ENCODE measurements at places on chromosomes 11 and 22.

DNA sequence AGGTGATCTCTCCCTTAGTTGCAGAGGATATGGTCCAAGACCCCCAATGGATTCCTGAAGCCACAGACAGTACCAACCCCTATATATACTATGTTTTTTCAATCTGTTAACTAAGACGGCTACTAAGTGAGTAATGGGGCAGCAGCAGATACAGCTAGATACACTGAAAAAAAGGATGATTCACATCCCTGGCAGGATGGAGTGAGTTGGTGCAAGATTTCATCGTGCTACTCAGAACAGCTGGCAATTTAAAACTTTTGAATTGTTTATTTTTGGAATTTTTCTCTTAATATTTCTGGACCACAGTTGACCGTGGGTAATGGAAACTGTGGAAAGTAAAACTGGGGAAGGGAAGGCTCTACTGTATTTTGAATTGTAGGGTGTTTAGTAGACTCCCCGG, 17.0 kb upstream of the TMEM218 start:
- DNase-seq = no peak

DNA sequence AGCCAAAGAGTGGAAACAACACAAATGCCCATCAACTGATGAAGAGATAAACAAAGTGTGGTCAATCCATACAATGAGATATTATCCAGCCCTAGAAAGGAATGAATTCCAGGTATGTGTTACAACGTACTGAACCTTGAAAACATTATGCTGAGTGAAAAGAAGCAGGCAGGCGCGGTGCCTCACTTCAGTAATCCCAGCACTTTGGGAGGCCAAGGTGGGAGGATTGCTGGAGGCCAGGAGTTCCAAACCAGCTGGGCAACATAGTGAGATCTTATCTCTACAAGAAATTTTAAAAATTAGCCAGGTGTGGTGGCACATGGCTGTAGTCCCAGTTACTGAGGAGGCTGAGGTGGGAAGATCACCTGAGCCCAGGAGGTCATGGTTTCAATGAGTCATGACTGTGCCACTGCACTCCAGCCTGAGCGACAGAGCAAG, 24.6 kb upstream of the TESMIN start:
- DNase-seq = no peak

DNA sequence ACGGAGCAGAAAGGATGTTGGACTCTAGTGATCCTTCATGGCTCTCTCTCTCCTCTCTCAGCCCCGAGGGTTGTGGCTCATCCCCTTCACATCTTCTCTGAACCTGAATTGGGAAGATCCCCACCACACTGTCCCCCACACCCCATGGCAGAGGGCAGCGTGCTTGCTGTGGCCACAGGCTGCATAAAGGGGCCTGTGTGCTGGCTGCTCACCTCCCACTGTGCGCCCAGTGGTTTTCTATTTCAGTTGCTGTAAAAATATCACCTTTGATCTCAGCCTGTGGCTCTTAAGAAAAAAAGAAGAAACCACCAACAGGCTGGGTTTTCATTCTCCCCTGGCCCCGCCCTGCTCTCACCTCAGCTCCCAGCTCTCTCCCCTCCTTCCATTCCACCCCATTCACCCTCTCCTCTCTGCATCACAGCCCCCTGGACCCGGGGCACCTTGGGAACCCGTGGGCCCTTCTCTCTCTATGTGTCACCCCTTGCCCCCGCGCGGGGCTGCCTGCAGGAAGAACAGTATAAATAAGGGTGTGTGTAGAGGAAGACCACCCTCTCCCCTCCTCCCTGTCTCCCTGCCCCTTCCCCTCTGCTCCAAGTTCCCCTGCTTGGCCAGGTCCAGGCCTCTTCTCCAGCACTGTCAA, 25.8 kb upstream of the WNT11 start:
- no peak for DNase-seq

DNA sequence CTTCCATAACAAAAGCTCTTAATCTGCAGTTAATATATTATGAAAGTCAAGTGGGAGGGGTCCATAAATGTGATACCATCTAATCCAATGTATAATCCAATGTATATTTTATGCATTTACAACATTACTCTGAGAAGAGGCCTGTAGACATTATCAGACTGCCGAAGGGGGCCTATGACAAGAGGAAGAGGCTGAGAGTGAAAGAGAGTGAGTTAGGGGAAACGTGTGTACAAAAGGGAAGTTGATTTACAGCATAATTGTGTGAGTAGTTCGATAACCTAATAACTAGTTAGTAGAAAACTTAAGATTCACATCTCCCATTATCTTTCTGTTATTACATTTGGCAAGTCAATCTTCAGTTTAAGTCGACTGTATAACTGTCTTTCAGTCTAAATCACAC, 86.6 kb downstream of the DDX10 start:
- DNase-seq = no peak

DNA sequence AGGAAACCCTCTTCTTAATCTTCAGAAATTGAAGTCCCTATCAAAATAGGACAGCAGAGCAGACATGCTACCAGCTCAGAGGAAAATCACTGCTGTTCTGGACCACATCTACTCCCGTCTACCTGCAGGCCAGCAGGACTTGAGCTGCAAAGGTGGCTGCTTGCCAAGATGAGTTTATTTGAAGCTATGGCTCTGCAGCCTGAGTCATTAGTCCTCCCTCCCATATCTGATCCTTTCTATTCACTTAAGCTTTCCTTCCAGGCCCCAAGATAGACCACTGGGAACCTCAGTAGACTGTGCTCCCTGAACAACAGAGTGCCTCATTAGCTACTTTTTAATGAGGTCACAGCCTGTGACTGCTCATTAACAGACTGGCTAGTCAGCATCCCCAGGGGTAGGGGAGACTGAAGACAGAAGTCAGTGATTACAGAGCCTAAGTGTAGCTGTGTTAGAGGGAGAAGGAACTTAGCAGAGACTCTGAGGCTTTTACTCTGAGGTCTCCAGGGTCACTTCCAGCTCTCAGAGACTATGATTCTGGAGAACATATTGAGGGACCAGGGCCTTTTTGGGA, 6.8 kb upstream of the OR10A2 start:
- DNase-seq = peak; percentile 15

- no peak for DNase-seq
Observed at GRCh38 chr11:34941688-34942087, 25.3 kb downstream of the PDHX start.

GRCh38 chr11:65787649-65788622, 1.1 kb downstream of the OVOL1 start:
- DNase-seq = no peak

GRCh38 chr22:44491269-44492035, 6.6 kb downstream of the RTL6 start:
- no peak for DNase-seq

DNA sequence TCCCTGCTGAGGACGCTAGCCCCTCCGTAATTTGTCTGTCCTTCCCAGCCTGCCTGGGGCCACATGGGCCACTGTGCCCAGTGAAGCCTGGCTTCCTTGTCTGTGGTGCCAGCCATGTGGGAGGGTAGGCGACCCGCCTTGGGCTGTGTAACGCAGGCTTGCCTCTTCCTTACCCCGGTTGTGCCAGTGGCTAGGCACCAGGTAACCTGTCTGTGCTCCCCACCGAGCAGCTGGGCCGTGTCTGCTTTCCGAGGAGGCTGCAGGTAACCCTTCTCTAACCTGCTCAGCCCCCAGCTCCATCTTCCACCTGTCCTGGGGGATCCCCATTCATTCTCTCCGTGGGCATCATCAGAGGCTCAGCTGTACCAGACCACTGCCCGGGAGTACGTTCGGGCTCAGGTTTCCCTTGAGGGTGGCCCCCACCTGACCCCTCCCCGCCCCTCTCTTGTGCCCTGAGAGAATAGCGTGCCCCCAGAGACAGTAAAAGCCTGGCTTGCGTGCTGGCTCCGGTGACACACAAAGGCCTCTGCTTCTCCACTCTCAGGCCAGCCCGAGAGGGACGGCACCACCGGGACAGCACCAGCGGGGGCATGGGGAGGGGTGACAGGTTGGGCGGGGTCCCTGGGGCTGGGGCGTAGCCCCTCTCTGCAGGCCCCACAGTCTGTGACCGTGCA, 79.1 kb downstream of the CDKN1C start:
- DNase-seq = no peak

DNA sequence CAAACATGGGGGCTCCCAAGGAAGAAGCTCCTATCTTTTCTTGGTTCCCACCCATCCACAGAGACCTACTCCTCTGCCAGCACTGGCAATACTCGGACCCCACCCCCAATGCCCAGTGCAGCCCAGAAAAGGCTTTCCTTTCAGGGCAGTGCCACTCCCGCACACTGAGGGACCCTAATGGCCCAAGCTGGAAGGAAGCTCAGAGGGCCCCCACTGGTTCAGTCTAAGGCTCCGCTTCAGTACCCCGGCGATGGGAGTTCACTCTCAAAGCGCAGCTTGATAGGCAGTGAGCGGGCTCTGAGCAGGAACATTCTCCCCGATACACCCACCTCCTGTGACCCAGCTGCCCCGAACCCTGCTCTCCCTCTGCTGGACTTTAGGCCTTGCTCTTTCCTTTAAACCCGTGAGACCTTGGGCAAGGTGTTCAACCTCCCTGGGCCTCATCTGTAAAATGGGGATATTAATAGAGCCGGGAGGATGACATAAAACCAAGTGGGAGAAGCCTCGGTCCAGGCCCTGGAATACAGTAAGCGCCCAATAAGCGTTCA, 48.4 kb downstream of the CHRDL2 start:
- DNase-seq = no peak

GRCh38 chr11:41346042-41346441, 113.4 kb downstream of the LRRC4C start:
- DNase-seq = no peak

- no peak for DNase-seq
Observed at GRCh38 chr22:25159028-25159427, 40.6 kb upstream of the CRYBB3 start.

DNA sequence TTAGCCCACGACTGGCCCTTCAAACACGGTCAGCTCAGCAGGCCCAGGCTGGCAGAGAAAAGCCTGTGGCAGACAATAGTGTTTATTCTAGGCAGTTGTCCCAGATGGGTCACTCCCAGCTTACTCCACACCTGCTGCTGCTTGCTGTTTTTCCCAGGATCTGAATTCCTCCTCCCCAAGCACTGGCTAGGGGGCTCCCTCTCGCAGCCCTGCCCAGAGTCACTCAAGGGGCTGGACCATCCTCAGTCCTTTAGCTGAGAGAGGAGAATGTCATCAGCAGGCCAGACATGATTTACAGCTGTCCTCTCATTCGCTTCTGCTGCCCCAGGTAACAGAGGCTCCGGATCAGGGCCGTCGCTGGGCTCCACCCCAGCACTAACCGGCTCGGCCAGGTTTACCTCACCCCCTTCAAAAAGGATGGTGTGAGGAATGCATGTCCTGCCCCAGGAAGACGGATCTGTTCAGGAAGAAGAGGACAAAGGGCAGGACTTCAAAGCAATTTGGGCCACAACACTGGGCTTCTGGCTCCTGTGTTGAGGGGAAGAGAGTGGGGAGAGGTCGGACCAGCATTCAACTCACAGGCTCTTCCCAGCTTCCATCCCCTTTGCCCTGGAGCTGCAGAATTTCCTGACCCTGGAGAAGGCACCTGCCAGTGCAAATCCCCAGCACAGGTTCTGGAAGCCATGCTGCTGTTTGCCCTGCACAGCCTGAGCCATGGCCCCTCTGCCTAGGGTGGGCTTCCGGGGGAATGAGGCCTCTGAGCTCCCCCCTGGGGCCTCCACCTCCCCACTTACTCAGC, 59.7 kb upstream of the BARX2 start:
- no peak for DNase-seq

DNA sequence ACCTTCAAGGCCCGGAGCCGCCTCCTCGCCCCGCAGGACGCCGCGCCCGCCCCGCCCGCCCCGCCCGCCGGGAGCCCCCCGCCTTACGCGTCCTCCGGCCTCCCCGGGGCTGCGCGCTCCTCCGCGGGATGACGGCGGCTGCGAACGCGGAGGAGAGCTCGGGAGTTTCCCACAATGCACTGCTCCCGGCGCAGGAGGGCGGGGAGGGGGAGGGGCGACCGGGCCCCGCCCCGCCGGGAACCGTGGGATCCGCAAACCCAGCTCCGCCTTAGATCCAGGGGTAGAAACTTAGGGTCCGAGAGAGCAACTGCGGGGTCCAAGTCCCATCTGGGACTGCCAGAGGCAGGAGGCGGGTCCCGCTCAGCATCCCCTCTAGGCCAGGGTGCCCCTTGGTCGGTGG, at the start of gene CEND1:
CEND1 (minus strand) TSS at position 148 of the 400 bp plus-strand sequence. CDS start 1,514 bp downstream, outside the sequence.
- DNase-seq = no peak

- no peak for DNase-seq
Observed at GRCh38 chr11:45708887-45709663, 43.7 kb upstream of the CHST1 start.

- no peak for DNase-seq
Observed at GRCh38 chr11:128476729-128477128, 110.6 kb downstream of the ETS1 start.

DNA sequence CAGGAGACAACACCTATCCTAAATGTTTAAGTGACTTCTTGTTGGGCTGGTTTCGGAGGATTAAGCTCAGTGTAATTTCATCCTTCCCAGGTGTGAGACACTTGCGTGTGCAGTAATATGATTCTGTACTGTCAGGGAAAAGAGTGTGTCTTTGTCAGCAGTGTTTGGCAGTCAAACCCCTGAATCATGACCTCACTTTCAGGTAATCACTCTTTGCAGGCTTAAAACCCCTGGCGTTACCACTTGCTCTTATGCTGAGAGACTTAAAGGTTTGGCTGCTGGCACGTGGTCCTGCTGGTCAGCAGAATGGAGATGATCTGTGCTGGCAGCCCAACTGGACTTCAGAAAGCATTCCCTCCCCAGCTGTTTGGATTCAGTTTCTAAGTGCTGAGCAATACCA, 56.1 kb downstream of the APIP start:
- no peak for DNase-seq

- no peak for DNase-seq
Observed at GRCh38 chr11:17734418-17734911, at the start of gene KCNC1. KCNC1 (plus strand) TSS chr11:17734781; CDS start chr11:17736003, 1,222 bp downstream.

DNA sequence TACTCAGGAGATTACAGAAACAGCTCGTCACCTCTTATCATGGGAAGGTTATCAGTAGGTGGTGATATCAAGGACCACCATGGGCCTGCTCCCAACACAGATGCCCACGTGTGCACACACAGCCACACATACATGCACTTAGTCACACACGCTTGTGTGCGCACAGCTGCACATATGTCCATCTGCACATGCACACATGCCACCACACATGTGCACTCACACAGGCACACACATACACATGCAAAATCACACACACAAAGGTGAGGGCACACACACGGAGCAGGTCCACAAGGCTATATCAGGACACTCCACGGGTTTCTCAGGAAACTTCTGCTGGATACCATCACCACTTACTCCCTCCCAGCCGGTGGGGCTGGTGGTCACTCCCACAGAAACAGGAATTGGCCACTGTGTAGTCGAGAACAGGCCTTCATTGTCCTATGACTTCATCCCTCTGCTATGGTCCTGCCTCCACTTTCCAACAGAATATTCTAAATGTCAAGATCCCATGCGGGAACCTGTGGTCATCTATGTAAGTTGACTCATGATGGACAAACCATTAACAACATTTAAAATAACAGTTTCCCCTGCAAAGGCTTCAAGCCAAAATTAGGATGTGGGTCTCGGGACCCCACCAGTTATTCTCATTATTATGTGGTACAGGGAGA, 2.2 kb downstream of the C11orf24 start:
- DNase-seq = no peak

Measured in keratinocyte (primary cell).